ENCODE measurements at places on chromosomes 6 and 20.

DNA sequence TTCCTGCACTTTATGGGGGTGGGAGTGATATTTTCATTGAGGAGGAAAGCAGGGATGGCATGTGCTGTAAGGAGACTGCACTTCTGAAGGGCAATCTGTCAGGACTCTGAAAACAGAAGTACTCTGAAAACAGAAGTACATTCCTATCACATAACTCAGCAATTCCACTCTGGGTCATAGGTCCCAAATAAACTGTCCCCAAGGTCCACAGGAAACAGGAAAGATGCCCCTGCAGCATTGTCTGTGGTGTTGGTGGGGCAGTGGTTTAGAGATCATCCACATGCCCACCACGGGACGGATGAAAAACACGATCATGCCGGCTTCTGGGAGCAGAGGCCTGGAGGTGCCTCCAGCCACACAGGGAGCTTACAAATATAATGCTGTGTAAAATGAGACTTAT is 150.3 kb downstream of the OTOR start:
- no peak for DNase-seq

DNA sequence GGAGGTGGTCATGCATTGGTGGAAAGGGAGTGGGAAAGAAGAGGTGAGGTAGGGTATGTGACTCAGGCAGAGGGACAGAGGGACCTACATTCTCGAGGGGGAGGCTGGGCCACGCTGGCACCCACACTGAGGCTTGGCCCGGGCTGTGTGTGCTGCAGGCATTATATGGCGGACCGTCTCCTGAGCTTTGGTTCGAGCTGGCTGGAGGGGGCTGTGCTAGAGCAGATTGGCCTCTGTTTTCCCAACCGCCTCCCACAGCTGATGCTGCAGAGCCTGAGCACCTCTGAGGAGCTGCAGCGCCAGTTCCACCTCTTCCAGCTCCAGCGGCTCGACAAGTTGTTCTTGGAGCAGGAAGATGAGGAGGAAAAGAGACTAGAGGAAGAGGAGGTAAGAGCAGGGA is 23.4 kb downstream of the DNPH1 start:
- no peak for DNase-seq

DNA sequence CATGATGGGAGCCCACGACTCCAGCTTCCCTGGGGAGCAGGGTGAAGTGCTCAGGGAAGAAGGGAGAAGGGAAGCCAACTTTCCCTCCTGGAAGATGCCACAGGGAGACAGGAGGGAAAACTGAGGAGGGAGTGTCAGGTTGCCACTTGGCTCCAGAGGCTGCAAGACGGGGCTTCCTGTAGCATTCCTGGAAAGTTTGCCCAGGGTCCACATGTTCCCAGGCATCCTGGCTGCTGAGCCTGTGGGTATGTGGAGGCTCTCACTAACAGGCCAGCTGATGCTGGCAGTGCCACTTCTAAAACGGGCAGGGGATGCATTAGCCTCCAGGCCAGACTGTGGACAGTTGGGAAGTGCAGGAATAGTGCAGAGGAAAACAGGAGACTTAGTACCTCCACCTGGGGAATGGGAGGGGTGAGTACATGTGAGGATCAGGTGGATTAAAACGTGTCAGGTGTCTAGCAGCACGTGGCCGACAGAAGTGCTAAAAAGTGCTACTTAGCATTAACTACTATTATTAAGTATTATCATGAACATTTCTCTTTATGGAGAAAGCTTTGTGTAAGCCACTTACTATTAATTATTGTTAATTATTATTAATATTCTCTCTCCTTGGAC is 33.2 kb downstream of the BANF2 start:
- DNase-seq: no peak

DNA sequence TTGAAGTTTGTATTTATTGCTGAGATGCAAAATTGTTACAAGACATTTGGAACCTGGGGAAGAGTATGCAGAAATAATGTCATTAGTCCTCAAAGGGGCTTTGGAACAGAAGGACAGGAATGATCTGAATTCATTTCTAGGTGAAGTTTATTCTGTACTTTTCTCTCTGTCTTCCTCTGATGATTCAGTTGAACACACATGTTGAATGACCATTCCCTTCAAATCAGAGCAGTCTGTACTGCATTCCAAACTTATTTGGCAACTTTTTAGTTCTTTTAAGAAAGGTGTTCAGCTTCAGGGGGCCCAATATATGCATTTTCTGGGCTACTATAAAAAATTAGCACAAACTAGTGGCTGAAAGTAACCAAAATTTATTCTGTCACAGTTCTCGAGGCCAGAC is 213.9 kb upstream of the LAMP5 start:
- DNase-seq: no peak

DNA sequence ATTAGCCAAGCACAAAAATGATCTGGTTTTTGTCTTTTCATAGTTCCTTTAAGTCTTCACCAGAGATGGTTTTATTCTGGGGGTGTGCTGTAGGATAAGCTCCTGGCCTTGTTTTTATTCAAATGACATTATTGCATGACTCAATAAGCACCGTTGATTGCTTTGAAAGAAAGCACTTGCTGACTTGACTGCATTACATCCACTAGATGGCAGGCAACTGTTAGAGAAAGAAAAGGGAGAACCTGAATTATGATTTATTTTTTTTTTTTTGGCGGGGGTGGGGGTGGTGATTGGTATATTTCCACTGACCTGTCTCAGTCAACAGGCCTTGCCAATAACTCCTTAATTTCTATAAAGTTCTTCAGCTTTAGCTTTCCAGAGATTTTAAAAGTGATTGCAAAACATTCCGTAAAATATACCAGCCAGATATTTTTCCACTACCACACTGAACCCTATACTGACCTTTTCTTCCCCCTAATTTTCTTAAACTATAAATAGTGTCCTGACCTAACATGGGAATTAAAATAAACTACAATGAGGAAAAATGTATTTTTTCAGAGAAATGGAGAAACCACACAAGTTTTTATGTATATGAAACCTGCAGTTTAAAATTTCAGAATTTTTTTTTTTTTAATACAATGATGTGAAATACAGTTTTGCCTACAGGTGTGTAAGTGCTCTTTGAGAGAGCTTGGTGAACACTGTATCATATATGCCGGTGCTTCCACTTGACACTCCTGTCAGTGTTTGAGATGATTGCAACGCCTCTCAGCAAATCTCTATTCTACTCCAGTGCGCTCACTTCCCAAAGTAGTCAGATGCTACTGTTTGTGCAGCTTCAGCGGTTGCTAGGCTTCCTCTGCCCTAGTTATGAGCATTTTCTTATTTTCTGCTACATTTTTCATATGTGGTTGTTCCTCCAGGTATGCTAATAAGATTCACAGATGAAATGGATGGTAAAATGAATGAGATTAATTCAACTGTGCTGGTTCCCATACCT is 274.3 kb downstream of the CD109 start:
- DNase-seq: no peak
